PC-9 (cell line): ENCODE measurements at places on chromosomes 3 and 15. TPM values are rescaled to one million over a fixed set of nuclear protein-coding genes. Genes with fewer than 3 reads are reported as not detected.

GRCh38 chr3:45885979-45886705 lies at the start of gene CCR9:
Gene CCR9, plus strand, starts transcription at chr3:45886543. Its CDS starts 8,391 bp downstream, at chr3:45894934.
- DNase-seq = no peak

DNA sequence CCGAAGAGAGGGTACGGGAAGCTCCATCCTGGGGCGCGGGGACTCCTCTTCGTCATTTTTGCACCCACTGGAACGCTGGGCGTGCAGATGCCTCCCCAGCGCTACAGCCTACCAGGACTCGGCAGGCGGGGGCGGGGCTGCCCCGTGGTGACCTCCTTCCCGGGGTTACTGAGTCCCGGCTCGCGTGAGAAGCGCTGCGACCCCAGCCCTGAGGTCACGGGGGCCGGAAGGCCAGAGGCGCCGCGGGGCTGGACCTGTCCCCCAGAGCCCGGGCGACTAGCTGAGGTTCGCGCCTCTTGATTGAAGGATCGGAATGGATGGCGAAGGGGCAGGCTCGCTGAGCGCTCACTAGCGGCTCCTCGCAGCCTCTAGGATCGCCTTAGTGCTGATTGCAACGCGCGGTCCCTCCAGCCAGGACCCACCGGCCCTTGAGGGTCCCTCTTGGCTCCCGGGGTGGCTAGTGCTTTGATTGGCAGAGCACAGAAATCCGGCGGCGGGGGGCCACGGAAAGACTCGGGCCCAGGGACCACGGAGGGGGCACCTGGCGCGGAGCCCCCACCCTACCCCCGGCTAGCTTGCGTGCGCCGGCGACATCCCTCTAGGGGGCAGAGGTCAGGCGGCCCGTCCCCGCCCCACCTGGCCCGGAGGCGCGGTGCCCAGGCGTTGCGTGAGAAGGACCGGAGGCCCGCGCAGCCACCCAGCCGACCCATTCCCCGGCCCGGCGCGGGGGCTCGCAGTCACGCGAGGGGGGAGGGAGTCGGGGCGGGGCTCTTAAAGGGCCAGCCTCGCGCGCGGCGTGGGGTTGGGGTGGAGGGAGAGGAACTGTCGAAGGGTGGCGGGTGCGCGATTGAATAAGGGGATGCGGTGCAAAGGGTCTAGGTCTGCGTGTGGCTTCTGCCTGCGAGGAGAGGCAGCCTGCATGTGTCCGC lies 781 bp upstream of the CYP1A1 start:
- DNase-seq = no peak

The ACKR4 gene
- total RNA-seq = not detected in 2 replicates

- DNase-seq = no peak
Measured at GRCh38 chr3:160018959-160019358, 30.3 kb downstream of the IL12A start.

The GXYLT2 gene
- total RNA-seq = 1.7 and 2.9 TPM in 2 replicates

DNA sequence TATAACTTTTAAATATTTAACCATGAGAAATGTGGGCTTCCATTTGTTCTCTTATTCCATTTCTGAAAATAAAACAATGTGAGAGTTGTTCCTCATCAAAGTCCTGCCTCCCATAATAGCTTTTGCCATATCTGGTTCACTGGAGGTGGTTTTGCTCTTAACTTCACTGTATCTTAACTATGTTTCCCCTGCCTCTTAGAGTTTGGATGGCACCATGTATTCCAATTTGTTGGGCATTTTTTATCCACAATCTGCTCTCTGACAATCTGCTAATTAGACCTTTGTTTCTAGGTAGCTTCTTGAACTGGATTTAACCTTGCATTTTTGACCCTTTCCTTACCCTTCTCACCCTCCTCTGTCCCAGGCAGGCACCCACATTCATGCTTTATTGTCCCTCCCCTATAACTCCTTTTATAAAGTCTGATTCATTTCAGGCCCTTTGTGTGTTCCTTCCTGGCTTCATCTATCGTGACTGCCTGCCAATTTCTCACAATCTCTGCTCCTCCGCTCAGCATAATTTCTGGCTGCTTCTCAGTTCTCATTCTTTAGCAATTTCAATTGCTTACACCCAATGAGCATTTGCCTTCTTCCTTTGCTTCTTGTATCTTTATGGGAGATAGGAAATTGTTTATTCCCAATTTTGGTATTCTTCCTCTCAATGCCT lies 144.2 kb upstream of the ARHGEF26 start:
- no peak for DNase-seq

DNA sequence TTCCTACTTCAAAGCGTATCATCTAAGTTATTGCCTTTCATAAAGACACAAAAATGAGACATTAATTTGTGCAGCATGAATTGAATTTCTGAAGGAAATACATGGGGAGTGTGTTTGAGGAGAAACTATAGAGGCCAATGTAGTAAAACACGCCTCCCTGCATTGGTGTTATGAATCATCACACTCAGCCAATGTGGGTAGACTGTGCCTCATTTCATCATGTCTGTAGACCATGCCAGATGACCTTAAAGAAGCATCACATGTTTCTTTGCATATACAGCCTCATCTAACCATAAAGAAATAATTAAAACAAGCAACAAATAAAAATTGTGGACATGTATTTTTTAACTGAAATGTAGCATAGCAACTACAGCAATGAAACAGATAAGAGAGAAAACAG lies 486.0 kb upstream of the ADAMTS9 start:
- no peak for DNase-seq

- DNase-seq = no peak
Measured at GRCh38 chr15:55991802-55992768, 1.3 kb downstream of the NEDD4 start.

- DNase-seq = no peak
Measured at GRCh38 chr3:49563040-49563578, 8.8 kb downstream of the BSN start.
